Stimulated activated CD4-positive, alpha-beta T cell treated with anti-CD3 and anti-CD28 coated beads, TNF-alpha, amount 100 ng/mL, for 48 hours (primary cell): ENCODE measurements at places on chromosomes 5 and 9.

- no peak for DNase-seq
Measured at GRCh38 chr9:68957479-68957878, 56.4 kb downstream of the PRKACG start.

- DNase-seq: no peak
Measured at GRCh38 chr9:137876781-137877386, 698 bp upstream of the CACNA1B start.

DNA sequence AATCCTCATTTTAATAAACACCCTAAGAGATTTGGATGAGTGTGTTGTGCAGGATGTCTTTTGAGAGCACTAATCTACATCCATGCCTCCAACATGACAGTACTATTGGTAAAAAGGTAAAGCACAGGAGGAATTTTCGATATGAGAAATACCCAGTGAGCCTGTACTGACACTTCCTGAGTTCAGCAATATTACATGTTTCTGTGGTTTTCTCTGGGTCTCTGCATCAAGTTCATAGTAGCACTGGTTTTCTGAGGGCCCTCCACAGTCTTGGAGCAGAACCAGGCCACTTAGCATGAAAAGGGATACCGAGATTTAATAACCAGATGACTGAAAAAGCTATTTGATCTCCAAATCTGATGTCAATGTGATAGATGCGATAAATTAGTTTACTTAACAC is 524.1 kb downstream of the TMEM38B start:
- no peak for DNase-seq

DNA sequence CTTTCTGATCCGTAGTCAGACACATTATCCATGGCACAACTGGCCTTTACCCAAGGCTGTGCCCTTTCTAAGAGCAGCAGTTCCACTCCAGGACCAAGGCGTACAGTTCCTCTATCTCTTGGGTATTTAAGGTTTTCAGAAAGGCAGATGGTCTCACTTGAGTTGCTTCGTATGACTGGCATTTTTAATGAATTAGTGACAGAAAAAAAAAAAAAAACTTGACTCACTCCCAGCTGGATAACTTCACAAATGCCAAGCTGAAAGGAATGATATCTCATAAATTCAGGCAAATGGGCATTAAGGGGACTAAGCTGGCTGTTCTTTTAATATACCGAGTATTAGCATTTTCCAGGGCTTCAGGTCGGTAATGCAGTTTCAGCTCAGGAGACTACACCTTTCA is 60.7 kb downstream of the SLC24A2 start:
- DNase-seq: no peak

DNA sequence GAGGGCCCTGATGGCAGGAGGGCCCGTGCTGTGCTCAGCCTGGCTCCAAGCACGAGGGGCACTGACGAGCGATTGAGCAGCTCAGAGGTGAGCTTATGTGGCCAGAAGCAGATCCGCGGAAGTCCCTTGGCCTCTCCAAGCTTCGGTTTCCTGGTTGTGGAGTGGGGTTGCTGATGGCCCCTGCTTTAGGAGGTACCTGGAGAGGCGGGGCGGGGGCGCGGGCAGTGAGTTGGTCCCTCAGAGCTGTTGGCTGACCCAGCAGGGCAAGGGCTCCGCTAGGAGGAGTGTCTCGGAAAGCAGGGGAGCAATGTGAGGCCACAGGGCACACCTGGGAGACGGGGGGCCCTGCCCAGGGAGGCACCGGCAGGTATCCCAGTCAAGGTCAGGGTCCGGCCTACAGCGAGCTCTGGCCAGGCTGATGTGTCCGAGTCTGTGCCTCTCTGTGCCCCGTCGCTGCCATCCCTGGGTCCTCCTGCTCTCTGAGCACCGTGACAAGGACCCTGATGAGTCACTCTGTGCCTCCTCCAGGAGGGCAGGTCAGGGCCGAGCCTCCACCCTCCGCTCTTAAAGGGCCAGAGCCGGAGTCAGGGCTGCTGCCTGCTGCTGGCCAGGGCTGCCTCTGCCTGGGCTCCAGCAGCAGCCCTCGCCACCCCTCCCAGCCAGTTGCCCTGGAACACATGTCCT is 14.8 kb downstream of the NCS1 start:
- DNase-seq: no peak

GRCh38 chr9:135036861-135037465 is 50.5 kb upstream of the OLFM1 start:
- no peak for DNase-seq

DNA sequence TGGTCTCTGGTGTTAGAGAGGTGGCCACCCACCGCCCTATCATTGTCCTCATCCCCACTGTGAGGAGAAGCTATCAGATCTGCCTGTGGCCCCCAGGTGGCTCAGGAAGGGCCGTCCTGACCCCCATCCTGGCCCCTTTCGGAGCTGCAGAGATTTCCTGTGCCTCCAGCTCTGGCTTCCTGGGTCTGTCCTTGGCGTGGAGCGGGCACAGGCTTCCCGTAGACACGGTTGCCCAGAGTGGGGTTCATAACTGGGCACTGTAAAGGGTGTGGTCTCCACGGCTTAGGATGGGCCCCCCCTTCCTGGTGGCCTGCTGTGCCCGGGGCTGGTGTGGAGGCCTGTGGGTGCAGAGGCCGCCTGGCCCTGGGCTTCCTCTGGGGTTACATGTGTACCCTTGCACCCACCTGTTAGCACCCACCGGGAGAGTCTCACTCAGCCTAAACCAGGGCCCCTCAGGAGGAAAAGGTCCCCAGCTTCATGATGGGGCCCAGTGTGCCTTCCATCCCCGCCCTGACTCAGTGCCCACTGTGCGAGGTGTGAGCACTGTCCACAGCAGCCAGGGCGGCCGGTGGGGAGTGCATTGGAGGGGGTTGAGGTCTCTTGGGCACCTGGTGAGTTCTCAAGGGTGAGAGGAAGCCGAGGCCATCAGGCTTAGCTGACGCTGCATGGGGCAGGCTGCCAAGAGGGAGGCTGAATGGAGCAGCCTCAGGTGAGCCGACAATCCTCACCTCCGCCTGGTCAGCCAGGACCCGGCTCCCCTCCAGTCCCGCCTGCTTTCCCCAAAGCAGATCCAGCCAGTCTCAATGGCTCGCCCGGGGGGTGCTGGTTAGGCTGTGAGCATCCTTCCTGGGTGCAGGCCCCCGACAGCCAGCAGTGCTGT is 15.3 kb upstream of the AJM1 start:
- DNase-seq: no peak

GRCh38 chr5:4911646-4912403 is 228.3 kb upstream of the ADAMTS16 start:
- no peak for DNase-seq

DNA sequence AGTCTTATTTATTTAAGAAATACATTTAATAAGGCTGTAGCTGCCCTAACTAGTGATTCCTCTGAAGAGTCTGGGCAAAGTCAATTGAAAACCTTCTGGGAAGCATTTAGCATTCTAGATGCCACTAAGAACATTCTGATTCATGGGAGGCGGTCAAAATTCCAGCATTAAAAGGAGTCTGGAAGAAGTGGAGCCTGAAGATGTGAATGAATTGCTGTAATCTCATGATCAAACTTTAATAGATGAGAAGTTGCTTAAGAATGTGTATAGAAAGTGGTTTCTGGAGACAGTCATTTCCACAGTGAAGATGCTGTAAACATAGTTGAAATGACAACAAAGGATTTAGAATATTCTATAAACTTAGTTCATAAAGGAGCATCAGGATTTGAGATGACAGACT is 61.4 kb downstream of the WDR41 start:
- no peak for DNase-seq

- no peak for DNase-seq
Measured at GRCh38 chr5:178423431-178423830, 166.8 kb downstream of the COL23A1 start.

DNA sequence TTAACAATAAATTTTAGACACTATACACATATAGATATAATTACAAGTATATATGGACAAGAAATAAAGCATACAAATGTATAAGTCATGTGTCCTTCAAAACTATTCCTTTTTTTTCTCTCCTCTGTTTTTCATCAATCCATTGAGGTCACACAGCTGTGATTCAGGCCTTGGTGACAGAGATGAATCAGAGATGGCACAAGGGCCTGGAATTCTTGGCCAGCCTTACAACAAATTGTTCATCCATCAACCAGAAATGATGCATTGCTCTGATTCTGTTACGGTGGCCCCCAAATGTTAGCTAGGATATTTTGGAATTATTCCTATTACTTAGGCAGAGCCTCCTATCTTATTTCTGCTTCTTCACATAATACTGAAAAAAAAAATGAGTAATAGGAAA is 108.7 kb upstream of the MPDZ start:
- DNase-seq: no peak

DNA sequence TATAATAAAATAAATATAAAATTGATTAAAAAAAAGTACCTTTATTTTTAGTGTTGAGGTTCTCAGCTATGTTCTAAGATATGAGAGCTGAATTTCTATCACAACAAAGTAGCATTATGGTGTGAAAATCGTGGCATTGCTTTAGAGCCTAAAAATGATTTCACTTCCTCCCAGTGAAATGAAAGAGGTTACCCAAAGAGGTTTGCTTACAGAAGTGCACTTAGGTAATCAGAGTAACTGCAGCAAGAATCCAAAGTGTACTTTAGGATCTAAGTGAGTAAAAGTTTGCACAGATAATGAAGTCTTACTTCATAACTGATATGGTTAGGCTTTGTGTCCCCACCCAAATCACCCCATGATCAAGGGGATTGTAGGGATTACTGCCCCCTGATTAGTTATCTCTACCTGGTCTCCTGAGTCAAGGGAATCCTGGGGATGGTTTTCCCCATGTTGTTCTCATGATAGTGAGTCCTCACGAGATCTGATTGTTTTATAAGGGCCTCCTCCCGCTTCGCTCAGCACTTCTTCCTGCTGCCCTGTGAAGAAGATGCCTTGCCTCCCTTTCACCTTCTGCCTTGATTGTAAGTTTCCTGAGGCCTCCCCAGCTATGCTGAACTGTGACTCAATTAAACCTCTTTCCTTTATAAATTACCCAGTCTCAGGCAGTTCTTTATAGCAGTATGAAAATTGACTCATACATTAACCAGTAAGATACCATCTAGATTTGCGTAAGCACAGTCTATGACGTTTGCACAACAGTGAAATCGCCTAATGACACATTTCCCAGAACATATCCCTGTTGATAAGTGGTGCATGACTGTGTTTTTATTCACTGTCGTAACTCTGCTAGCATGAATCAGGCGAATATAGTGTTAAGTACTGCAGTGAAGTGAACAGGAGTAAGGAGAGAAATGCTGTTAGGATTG is 40.3 kb upstream of the LRRC70 start:
- no peak for DNase-seq

GRCh38 chr9:8701904-8702303 is 902.3 kb upstream of the DMAC1 start:
- DNase-seq: no peak

GRCh38 chr5:179668391-179668790 is 12.4 kb downstream of the CBY3 start:
- no peak for DNase-seq

- DNase-seq: no peak
Measured at GRCh38 chr5:65961633-65962032, 35.3 kb downstream of the ERBIN start.

DNA sequence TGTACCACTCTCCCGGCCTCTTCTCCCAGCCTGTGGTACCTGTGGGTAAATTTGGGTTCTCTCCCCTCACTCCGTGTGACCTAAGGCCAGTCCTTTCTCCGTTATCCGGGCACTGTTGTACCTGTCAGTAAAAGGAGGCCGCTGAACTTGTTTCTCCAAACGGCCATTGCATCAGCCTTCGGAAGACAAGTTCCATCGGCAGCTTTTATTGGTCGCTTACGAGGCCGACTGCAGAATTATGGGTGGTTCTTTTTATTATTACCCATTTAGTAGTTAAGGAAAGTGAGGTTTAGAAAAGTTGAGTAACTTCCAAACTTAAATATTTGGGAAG is 558 bp downstream of the GRPEL2 start:
- no peak for DNase-seq

GRCh38 chr5:10315201-10315600 is 7.5 kb upstream of the CMBL start:
- DNase-seq: no peak

DNA sequence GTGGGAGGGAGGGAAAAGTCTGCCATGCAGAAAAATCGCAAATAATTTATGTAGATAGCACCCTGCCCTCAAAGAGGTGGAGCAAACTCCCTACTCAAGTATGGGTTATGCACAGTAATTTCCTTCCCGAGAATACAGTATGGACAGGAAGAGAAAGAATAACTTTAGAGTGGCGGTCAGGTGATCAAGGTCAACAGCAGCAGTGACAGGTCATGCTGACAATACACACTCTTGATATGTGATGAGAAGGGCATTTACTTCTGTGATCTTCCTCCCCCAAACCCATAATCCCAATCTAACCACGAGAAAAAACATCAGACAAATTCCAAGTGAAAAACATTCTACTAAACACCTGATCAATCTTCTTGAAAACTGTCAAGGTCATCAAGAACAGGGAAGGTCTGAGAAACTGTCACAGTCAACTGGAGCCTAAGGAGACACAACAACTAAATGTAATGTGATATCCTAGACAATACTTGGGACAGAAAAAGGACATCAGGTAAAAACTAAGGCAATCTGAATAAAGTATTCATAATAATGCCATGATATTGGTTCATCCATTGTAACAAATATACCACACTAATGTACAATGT is 11.7 kb downstream of the BICD2 start:
- no peak for DNase-seq

DNA sequence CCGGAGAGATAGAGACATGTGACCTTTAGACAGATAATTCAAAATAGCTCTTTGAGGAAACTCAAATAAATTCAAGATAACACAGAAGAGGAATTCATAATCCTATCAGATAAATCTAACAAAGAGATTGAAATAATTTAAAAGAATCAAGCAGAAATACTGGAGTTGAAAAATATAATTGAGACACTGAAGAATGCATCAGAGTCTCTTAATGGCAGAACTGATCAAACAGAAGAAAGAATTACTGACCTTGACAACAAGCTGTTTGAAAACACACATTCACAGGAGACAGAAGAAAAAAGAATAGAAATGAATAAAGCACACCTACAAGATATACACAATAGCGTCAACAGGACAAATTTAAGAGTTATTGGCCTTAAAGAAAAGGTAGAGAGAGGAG is 40.4 kb upstream of the DEPDC1B start:
- no peak for DNase-seq

GRCh38 chr5:150647275-150648251 is 7.1 kb downstream of the SYNPO start:
- no peak for DNase-seq

- no peak for DNase-seq
Measured at GRCh38 chr5:91059409-91059808, 323.7 kb downstream of the ARRDC3 start.

GRCh38 chr9:93108291-93109041 is 12.4 kb downstream of the CARD19 start:
- DNase-seq: no peak

DNA sequence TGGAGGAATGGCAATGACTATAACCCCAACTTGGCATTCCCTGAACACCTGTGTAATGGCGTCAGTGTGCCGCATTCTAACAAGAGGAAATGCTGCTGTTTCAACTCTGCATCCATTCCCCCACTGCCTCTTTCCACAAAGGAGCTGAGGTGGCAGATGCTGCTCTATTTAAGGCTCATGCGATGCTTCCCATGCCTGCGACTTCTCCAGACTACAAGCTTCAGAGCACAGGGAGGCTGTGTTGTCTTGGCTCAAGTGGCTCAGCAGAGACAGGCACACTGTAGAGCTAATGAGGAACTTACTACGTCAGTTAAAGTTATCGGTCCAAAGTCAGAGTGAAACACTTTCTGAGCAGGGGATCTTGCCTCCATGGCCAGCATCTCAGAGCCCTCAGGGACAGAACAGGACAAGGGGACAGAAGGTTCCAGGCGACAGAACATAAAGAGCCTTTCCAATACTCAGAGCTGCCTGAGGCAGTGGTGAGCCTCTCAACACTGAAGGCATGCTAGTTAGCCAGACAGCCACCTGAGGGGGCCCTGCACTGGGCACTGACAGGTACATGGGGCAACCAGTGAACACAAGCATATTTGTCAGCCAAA is 21.8 kb downstream of the TNIP1 start:
- no peak for DNase-seq

- no peak for DNase-seq
Measured at GRCh38 chr5:87389296-87390034, 23.3 kb downstream of the CCNH start.
